Activated naive CD4-positive, alpha-beta T cell treated with anti-CD3 and anti-CD28 coated beads, Interleukin-2, amount 50 U/mL, for 16 hours (primary cell): ENCODE measurements at places on chromosomes 7 and 10.

GRCh38 chr7:125592331-125592730 is 662.7 kb upstream of the POT1 start:
- DNase-seq: no peak

GRCh38 chr10:74310652-74311257 is 159.7 kb downstream of the ADK start:
- DNase-seq: no peak

DNA sequence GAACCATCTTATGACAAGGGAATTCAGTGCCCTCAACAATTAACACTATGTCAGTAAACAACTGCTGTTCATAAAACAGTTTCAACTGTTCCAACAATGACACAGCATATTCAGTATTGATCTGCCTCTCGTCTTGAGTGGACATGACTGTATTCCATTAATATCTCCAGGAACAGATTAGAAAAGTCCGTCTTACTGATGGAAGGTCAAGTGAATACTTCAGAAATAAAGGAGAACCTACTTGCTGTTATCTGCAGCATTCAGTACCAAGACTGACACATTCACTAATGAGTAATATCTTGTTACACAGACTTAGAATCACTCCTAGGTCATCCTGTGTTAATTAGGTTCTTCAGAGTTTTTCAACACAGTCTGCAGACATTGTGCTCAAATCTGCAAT is 12.1 kb downstream of the KBTBD2 start:
- no peak for DNase-seq

DNA sequence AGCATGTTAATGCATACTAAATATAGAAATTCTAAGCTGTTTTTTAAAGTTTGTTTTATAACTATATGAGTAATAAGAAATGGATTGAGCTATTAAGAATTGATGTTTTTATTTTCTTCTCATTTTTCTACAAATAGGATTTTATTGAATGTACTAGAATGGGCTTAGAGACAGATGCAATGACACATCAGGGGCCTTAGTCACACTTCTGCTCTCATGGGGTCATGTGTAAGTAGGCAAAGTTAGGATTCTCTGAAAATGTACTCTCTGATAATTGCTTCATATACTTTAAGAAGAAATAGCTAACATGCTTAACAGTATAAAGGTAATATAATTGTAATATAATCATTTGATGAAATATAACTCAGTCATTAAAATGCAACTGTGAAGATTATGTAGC is 154.6 kb downstream of the ZNF438 start:
- no peak for DNase-seq
